ENCODE measurements at places on chromosomes 12 and 14.

- DNase-seq = peak; percentile 66
These were observed at the start of gene ASIC1 for GRCh38 chr12:50057000-50057841. TSS of gene ASIC1 (plus strand) at chr12:50057596. CDS start at chr12:50058767, 1,171 bp downstream.

- no peak for DNase-seq
These were observed 9.5 kb downstream of the CATSPERB start for GRCh38 chr14:91722386-91722785.

DNA sequence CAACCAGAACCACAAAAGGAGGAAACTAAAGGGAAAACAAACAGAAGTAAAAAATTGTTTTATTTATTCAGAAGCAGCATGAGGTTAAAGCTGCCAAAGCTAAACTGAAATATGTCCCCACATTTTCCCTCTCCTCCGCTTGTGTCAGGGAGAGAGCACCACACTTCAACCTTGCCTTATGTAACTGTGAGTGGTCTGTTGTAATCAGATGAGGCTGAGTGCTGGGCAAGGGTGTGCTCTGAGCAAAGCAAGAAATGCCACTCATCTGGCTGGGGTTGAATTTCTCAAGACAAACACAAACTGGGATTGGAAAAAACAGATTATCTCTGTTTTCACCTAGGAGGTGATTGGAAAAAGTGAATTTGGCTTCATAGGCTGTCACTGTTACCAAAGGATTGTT, 12.2 kb downstream of the CAPZA3 start:
- DNase-seq = peak; percentile 87

DNA sequence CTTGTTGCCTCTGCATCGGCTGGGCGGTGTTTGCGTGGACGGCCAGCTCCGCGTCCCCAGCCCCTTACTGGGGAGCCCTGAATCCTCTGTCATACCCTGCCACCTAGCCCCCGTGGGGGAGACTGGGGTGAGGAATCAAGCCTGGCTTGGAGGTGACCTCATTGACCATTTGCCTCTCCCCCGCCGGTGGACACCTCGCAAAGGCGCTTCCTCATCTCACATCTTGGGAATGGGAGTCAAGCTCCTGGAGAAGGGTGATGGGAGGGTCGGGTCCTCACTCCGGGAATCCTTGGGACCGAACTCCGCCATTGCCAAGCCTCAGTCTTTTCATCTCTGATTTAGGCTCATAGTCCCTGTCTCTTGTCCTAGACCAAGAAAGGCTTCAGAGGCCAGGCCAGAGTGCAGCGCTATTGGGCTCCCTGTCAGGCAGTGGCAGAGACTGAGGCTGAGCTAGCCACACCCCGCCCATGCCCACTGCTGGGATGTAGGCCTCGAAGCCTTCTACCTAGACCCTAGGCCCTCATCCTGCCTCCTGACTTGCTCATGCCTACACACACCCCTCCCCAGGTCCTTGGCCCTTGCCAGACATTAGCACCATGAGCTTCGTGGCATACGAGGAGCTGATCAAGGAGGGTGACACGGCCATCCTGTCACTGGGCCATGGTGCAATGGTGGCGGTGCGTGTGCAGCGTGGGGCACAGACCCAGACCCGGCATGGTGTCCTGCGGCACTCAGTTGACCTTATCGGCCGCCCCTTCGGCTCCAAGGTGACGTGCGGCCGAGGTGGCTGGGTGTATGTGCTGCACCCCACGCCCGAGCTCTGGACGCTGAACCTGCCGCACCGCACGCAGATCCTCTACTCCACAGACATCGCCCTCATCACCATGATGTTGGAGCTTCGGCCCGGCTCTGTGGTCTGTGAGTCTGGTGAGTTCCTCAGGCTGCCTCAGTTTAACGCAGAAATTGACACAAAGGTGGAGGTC, 678 bp downstream of the TRMT61A start:
- no peak for DNase-seq

GRCh38 chr14:95663226-95663797, 22.9 kb upstream of the TCL1B start:
- no peak for DNase-seq

GRCh38 chr12:52646613-52647012, 5.4 kb downstream of the KRT2 start:
- DNase-seq = no peak

DNA sequence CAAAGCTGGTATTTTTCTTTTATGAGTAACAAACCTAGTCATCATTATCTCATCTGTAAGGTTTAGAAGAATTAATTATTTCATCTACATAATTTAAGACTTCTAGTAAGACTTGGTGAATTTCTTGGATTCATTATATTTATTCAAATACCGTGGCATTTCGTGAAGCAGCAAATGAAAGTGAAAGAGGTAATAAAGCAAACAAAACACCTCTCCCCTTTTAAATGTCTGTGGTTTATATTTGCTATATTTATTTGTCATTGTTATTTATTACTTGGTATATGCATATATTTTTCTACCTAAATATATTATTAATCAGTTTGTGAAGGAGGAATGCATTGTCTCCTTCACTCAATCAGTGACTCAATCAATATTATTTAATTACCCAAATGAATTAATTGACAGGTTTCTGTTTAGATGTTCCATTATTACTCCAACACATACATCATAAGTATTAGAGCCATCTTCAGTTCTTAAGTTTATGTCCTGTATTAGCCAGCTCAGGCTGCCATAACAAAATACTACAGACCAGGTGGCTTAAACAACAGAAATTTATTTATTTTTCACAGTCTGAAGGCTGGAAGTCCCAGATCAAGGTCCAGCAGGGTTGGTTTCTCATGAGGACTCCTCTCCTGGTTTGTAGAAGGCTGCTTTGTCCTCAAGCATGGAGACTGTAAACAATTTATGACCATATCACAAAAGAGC, 6.6 kb downstream of the CFAP54 start:
- no peak for DNase-seq

GRCh38 chr12:125346362-125346761, 281.1 kb downstream of the AACS start:
- DNase-seq = no peak

- DNase-seq = no peak
These were observed 878.1 kb downstream of the C12orf50 start for GRCh38 chr12:87150969-87151662.

DNA sequence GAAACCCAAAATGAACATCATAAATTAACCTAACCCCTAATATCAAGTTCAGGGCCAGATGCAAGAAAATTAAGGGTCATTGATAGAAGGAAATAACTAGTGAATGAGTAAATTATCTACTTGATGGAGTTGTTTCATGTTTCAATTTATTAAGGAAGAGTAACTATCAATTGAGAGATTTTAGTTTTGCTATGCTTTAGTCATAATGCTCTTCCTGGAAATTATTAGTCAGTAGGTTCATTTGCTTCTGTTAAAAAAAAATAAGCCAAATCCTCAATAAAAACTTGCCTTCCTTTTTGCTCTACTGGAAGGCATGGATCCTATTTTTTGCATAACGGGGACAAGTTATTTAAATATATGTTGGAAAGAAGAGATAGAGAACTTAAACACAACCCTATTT, 59.0 kb upstream of the HIF1A start:
- no peak for DNase-seq

- DNase-seq = no peak
These were observed 7.0 kb downstream of the AMN start for GRCh38 chr14:102929241-102930137.

DNA sequence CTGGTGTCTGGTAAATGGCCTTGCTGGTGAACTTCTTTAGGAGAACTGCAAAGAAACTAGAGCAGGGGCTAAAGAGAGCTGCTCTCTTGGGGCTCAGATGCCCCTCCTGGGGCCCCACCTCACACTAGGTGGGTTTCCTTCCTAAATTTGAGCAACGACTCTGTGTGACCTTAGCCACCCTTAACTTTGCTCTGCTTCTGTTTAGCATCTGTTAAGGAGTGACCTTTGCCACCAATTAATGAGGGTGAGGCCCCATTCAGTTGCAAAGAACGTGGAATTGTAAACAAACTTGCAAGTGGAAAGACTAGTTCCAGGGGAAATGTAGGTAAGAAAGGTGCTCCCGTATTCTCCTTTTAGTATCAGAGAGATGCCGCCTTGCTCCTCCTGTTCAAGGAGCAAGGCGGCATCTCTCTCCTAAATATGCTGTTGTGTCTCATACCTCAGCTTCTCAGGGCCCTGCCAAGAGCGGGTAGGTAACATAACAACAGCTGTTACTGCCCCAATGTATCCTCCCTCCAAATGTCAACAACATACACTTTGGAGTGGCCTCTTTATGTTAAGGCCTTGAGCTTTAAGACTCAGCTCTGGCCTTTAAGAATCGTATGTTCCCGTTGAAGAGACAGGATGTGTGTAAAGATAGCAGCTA, 77.6 kb upstream of the FUT8 start:
- no peak for DNase-seq

GRCh38 chr12:55933169-55933798, 2.3 kb downstream of the DGKA start:
- DNase-seq = no peak

DNA sequence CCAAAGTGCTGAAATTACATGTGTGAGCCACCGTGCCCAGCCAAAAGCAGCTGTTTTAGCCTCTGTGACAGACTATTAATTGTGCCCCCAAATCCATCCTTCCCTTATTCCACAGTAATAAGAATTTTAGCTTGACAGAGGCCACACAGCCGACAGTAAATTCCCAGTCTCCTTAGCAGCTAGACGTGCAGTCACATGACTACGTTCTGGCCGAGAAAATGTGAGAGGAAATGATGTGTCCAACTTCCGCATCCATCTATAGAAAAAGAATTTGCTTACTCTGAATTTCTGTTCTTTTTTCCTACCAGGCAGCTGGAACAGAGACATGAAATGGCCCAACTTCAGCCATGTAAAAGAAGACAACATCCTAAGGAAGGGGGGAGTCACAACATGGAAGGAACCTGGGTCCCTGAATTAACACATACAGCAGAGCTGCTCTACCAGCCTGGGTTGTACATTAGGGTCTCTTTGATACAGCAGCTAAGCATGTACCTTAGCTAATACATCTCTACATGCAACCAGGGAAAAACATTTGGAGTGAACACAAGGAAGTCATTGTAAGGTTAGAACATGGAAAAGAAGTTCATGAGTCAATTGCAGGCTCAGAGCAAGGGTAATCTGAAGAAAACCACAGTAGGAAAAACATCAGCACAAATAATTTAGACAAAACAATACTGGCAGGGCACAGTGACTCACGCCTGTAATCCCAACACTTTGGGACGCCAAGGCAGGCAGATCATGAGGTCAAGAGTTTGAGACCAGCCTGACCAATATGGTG, 35.5 kb downstream of the CIT start:
- peak; percentile 25 for DNase-seq

DNA sequence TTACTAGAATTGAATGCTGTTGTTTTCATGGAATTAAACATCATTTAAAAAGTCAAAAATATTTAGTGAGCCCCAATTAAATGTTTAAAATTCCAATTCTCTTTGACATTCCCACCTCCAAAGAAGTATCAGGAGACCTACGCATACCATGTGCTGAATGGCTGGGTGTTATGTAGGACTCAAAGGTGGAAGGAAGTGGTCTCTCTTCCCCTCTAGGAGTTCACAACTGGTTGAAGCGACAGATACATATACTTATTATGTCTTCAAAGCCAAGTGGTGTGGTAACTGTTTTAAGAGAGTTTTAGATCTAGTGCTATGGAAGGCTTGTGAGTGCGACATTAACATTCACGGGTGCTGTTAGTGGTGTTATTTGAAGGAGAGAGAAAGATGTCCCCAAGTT, 464.0 kb downstream of the ATP23 start:
- no peak for DNase-seq

DNA sequence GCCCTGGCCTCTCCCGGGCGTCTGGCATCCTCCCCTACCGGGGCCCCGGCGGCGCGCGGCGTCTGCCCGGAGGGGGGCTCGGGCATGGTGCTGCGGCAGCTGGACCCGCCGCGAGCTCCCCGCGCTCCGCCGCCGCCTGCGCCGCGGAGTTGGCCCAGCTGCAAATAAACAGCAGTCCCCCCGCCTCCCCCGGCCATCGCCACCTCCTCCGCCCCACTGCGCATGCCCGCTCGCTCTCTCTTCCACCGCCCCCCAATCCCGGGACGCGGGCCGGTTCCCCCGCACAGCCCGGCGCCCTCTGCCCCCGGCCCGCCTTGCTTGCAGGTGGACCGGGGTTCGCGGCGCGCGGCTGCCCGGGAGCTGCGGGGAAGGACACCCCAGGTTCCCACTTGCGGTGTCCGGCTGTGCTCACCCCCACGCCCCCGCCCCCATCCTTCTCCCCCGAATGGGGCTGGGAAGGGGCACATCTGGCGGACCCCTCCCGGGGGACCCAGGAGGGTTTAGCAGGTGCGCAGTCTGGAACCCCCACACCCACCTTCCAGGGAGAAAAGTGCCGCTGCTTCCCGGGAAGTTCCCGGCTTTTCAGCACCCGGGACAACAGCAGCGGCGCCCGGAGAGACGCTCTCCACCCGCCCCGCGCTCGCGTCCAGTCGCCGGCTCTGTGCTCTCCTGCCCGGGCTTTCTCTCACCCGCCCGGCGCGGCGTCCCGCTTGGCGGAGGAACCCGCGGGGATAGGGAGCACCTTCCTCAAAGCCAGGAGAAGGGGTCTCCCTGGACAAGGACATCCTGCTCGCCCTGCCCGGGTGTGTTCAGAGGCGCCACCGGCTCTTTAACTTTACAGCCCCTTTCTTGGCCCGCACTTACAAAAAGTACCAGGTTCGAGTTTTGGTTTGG, at the start of gene TMTC1:
TSS of gene TMTC1 (minus strand) at position 170 of the 894 bp plus-strand sequence. CDS start 191 bp downstream, outside the sequence.
- peak; percentile 56 for DNase-seq
